ENCODE measurements at places on chromosomes 11 and 22.

GRCh38 chr11:44140372-44140771 lies 44.9 kb downstream of the EXT2 start:
- no peak for DNase-seq

GRCh38 chr11:86438685-86439084 lies 64.0 kb downstream of the CCDC81 start:
- no peak for DNase-seq

GRCh38 chr11:87819151-87819550 lies 356.1 kb downstream of the RAB38 start:
- no peak for DNase-seq

DNA sequence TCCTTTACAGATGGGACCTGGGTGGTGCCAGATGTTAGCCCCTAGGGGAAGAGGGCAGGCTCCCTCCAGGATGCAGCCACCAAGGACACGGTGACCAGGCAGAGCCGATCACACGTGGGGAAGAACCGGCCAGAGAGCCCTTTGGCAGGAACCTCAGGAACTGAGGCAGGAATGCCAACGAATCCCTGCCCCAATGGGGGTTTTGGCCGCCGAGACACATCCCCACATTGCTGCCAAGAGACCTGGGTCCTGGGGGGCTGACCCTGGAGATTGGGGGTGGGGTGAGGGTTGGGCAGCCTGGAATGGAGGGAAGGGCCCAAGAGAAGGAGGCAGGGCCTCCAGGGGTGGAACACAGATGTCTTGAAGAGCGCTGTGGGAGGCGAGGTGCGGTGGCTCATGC lies 28.7 kb upstream of the LMO1 start:
- DNase-seq = no peak

DNA sequence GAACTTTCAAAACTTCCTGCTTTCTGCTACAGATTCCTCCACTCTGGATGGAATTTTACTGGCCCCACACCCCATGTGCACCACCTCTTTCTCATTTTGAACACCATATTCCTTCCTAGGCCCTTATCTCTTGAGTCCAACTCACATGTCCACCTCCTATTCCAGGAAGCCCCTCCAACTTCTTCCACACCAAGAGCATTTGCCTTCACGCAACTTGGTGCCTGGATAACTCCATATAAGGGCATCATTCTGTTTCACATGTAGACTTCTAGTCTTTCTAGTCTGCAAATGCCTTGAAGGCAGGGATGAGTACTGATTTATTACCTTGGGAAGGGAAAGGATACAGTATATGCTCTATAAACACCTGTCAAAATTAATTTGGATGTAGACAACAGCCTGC lies 17.5 kb downstream of the GAB2 start:
- no peak for DNase-seq

DNA sequence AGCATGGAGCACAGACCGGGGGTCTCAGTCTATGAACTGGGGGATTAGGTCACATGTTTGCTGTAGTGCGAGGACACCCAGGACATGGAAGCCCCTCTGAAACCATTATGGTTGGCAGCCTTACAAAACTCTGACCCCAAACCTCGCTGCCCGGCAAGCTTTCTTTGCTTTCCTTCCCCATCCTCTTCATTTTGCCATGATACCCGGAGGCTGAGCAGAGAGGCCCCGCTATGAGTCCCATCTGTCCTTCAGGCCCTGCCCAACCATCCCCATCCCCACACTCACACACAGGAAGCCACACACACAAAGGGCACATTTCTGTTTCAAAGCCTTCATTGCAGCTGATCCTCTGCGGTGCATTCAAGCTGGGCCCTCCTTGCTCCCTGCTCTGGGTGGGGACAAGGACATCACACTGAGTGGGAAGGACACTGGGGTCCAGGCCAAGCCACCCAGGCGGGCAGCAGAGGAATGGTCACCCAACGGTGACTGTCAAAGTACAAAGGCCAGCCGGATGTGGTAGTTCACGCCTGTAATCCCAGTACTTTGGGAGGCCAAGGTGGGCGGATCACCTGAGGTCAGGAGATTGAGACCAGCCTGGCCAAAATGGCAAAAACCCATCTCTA lies 176.5 kb downstream of the CTTN start:
- no peak for DNase-seq

DNA sequence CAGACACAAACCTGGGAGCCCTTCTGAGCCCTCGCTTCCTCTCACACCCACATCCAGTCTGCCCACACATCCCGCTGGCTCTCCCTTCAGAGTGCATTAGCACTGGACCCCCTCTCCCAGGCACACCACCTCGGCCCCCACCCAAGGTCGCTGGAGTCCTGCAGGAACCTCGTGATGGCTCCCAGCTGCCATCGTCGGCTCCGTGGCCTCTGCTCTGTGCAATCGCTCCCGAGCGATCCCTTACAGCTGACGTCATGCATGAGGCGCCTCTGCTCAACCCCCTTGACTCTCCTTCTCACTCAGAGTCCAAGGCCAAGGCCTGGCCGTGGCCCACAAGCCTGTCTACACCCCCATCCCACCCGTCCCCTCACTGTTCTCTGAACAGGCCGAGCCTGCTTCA lies 183.9 kb downstream of the EFCAB6 start:
- DNase-seq = no peak

DNA sequence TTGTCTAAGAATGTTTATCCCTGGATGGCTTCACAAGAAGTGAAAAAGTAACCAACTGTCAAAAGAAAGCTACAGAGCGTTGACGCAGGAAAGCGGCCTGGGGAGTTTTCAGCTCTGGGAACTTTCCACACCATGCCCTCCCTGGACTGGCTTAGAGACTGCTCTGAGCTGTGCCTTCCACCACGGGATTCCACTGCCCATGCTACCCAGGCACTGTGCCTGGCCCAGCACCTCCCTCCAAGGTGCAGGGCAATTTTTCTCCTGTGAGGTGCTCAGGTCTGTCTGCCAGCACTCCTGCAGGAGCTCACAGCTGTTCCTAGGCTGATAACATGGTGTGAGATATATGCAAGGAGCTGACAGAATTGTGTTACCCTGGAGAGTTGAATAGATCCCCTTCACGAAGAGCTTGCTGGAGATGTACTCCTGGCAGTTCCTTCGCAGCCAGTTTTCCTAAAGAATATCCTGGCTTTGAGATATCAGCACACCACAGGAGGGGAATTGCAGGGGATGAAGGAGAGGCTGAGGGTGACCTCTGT lies 258.3 kb upstream of the B3GAT1 start:
- no peak for DNase-seq

DNA sequence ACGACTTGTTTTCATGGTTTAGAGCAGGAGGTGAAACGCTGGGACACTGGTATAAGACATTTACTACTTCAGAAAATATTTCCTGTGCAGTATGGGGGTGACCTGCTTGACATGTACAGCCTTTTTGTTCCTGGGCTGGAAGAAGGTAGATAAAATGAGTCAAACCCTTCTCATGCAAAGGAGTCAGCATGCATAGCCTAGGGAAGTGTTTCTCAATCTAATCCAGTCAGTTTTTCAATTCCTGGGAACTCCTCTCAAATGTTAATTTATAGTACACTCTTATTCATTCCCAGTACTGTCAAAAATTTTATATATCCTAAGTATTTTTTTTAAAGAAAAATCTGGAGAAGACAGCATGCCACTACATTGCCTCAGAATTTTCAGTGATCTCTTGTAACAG lies 154.7 kb upstream of the GUCY1A2 start:
- no peak for DNase-seq

- DNase-seq = peak; percentile 68
These were observed 15.2 kb downstream of the TMPRSS5 start for GRCh38 chr11:113690619-113691569.

DNA sequence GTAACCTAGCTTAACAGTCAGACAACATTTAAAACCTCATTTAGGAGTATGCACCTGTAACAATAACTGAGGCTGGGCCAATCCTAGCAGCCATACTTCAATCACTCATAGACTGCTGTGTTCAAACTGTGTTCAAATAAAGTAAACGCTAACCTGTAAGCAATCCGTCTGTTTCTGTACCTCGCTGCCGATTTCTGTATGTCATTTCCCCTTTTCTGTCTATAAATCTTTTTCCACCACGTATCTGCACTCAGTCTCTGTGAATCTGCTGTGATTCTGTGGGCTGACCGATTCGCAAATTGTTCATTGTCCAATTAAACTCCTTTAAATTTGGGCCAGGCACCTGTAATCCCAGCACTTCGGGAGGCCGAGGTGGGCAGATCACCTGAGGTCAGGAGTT lies 12.3 kb downstream of the APOBEC3H start:
- DNase-seq = no peak

DNA sequence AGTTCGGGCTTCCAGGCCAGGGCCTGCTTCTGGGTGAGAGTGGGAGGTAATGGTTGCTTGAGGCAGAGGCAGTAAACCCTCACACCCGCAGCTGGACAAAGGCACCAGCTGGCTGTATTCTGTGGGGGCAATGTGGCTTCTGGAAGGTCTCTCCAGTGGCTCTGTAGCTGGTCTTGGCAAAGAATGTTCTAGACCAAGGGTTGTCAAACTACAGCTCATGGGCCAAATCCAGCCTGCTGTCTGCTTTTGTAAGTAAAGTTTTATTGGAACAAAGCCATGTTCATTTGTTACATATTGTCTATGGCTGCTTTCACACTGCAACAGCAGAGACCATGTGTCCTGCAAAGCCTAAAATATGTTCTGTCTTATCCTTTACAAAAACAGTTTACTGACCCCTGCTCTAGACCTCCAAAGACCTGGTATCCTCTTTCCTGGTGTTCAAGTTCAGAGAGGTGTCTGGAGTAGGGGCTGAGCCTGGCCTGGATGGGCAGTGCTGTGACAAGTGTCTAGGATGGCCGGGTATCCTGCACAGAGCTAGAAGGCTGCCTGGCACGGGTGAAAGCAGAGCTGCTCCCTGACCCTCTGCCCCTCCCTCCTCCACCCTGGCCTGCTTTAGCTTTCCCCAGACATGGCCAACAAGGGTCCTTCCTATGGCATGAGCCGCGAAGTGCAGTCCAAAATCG lies 3.4 kb downstream of the TAGLN start:
- no peak for DNase-seq

All from mucosa of gallbladder (tissue), 1 donor.